Activated T-cell treated with anti-CD3 and anti-CD28 coated beads, Interleukin-2, amount 50 U/mL, for 24 hours (primary cell): ENCODE measurements at places on chromosomes 2 and 18.

- H3K36me3 ChIP-seq, result no peaks in the 10 kb centered on the region
- H3K27me3 ChIP-seq, result no peaks in the 10 kb centered on the region
- no peak overlapping the region for H3K4me3 ChIP-seq
- H3K27ac ChIP-seq, result no peak overlapping the region
Measured at GRCh38 chr2:124264551-124265091, 239.5 kb downstream of the CNTNAP5 start.

- peak overlapping the region; percentile 83 for H3K27ac ChIP-seq
- peaks cover 60% of the 10 kb centered on the region for H3K4me1 ChIP-seq
- H3K36me3 ChIP-seq, result peaks cover 42% of the 10 kb centered on the region
- DNase-seq, result no peak
- peak overlapping the region; percentile 52 for H3K4me3 ChIP-seq
Measured at GRCh38 chr2:85861180-85861579, 27.6 kb downstream of the ST3GAL5 start.

DNA sequence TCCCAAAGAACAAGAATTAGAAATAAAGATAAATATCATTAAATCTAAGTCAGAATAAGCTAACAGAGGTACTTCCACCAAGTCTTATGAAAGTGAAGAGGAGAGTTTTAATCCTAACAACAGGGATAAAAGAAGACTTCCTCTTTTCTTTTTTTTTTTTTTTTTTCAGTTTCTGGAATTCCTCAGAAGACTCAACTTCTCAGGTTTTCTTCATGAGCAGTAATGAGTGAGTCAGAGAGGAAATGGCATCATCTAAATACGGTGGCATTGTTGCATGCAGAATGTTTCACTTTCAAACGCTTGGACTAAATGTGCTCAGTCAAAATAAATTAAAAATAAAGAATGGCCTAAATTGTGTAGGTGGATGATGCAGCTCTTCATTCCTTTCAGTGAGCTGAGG, 45.6 kb upstream of the ARHGAP15 start:
- DNase-seq, result no peak
- H3K4me3 ChIP-seq, result no peak overlapping the region
- no peaks in the 10 kb centered on the region for H3K27me3 ChIP-seq
- peaks cover 33% of the 10 kb centered on the region for H3K4me1 ChIP-seq

DNA sequence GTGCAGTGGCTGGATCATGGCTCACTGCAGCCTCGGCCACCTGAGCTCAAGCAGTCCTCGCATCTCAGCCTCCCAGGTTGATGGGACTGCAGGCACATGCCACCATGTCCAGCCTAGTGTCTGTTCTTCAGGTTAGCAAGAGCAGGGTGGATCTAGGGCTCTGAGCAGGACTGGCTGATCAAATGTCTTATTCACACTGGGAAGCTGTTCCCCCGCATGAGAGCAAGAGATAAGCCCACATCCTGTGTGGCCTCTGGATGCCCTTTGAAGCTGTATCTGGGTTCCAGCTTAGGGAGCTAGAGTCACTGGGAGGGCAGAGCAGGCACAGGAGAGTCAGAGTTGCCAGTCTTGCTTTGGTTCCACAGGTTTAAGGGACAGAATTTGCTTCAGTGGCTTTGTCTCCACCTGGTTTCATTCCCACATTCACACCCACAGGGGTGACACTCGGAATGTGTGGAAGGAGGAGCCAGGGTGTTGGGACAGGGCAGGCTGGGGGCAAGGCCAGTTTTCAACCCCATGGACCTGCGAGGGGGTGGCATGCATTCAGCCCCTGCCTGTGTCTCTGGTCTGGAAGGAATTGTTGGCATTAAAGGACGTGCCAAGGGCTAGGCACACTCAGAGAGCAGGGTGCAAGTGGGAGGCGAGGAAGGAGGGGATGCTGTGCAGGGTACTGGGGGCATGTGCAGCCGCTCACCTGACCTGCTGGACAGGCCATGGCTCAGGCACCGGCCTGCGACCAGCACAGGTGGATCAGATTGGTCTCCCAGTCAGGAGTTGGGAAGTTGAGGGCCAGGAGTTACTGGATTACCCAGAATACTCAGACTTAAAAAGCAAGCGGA, 24.5 kb downstream of the PTPN18 start:
- peaks cover 48% of the 10 kb centered on the region for H3K4me1 ChIP-seq
- peak overlapping the region; percentile 8 for H3K27ac ChIP-seq
- no peak overlapping the region for H3K4me3 ChIP-seq
- no peak for DNase-seq

- no peak for DNase-seq
- H3K4me3 ChIP-seq, result no peak overlapping the region
- no peaks in the 10 kb centered on the region for H3K4me1 ChIP-seq
- H3K36me3 ChIP-seq, result no peaks in the 10 kb centered on the region
- no peaks in the 10 kb centered on the region for H3K27me3 ChIP-seq
Measured at GRCh38 chr2:217650716-217651360, 352.0 kb downstream of the TNS1 start.

GRCh38 chr18:54393648-54394294, 36.1 kb downstream of the C18orf54 start:
- no peak for DNase-seq
- H3K4me1 ChIP-seq, result peaks cover 9% of the 10 kb centered on the region
- peaks cover 13% of the 10 kb centered on the region for H3K27me3 ChIP-seq

GRCh38 chr2:98158305-98158704, 71.3 kb downstream of the VWA3B start:
- H3K36me3 ChIP-seq, result no peaks in the 10 kb centered on the region
- peaks cover 31% of the 10 kb centered on the region for H3K27me3 ChIP-seq
- no peak overlapping the region for H3K27ac ChIP-seq
- no peak overlapping the region for H3K4me3 ChIP-seq
- DNase-seq, result no peak

GRCh38 chr2:18066894-18067293, 188.4 kb downstream of the KCNS3 start:
- H3K4me1 ChIP-seq, result no peaks in the 10 kb centered on the region
- H3K36me3 ChIP-seq, result no peaks in the 10 kb centered on the region
- no peak for DNase-seq
- no peak overlapping the region for H3K27ac ChIP-seq
- H3K27me3 ChIP-seq, result no peaks in the 10 kb centered on the region
- no peak overlapping the region for H3K4me3 ChIP-seq

- no peak for DNase-seq
- no peaks in the 10 kb centered on the region for H3K4me1 ChIP-seq
- H3K4me3 ChIP-seq, result no peak overlapping the region
- H3K36me3 ChIP-seq, result peaks cover 20% of the 10 kb centered on the region
Measured at GRCh38 chr2:10185046-10185445, 62.5 kb downstream of the RRM2 start.

DNA sequence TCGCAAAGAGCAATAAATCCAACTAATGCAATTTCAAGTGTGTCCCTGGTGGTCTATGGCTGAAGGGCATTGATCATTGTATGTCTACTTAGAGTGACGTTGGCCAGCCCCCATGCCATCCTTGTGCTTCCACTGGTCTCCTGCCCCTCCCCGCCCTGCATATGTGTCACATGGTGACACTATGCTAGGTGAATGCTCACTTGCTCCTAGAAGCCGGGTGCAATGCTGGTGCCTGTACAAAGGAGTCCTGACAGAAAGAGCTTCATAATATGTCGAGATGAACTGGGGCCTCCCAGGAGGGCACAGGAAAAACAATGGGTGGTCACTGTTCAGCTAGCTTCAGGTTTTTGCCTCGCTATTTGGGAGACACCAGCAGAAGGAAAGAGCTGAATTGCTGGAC, 5.9 kb upstream of the TRABD2A start:
- DNase-seq, result no peak
- no peak overlapping the region for H3K4me3 ChIP-seq
- peak overlapping the region; percentile 95 for H3K27ac ChIP-seq

DNA sequence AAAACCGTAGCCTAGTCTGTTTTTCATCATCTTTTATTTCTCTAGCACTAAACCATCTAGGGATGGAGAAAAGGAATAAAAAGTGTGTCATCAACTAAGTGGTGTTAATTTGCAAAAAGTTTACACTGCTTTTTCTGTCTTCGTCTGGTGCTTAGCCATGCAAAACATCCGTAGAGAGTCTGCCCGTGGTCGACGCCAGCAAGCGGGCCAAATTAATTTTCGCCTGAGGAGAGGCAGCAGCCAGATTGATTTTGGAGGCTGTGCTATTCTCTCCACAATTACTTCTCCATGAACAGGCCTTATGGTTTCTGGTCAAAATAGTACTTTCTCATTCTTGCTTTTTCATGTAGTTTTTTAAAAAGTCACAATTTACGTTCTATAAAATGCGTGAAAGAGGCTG, 46.3 kb downstream of the TNFRSF11A start:
- peaks cover 14% of the 10 kb centered on the region for H3K4me1 ChIP-seq
- DNase-seq, result no peak
- H3K4me3 ChIP-seq, result no peak overlapping the region
- H3K36me3 ChIP-seq, result no peaks in the 10 kb centered on the region
- H3K27me3 ChIP-seq, result no peaks in the 10 kb centered on the region

- H3K27ac ChIP-seq, result no peak overlapping the region
- no peak overlapping the region for H3K4me3 ChIP-seq
- DNase-seq, result no peak
- H3K36me3 ChIP-seq, result no peaks in the 10 kb centered on the region
Measured at GRCh38 chr2:124664363-124664762, 639.3 kb downstream of the CNTNAP5 start.

DNA sequence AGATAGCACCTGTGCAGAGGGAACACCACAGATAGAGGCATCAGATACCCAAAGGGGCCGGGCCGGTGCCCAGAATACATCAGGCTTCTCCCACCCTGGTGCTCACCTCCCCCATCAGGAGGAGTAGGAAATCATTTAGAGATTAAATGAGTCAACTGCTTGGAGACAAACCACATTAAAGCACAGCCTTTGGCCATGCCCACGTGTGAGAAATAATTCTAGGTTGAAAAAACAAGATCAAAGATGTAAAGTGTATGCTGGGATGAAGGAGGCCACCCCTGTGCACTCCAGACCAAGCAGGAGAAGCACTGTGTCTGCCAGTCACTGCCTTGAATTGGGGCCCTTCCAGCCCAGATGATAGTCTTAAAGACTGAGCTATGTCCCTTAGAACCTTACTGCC, 152.8 kb upstream of the ACAA2 start:
- no peak overlapping the region for H3K27ac ChIP-seq
- no peak for DNase-seq
- H3K36me3 ChIP-seq, result no peaks in the 10 kb centered on the region
- H3K4me3 ChIP-seq, result no peak overlapping the region
- peaks cover 13% of the 10 kb centered on the region for H3K4me1 ChIP-seq

DNA sequence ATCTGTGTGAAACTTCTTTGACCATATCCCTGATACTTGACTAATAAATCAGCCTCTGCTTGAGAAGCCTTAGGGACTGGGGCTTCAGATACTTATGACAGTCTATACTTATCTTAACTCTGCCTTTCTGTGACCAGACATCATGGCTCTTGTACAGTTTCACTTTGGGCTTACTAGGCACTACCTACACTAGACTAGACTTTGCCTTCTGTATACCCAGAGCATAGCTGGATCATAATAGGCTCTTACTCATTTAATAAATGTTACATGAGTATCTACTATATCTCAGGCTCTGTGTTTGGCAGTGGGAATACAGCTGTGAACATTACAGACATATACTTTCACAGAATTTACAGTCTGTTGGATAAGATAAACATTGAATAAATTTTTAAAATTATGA, 9.0 kb downstream of the UGP2 start:
- DNase-seq, result no peak
- H3K4me1 ChIP-seq, result peaks cover 83% of the 10 kb centered on the region
- H3K36me3 ChIP-seq, result peaks cover 25% of the 10 kb centered on the region
- peak overlapping the region; percentile 41 for H3K27ac ChIP-seq
- H3K4me3 ChIP-seq, result no peak overlapping the region

- no peaks in the 10 kb centered on the region for H3K27me3 ChIP-seq
- DNase-seq, result no peak
- no peak overlapping the region for H3K27ac ChIP-seq
- H3K36me3 ChIP-seq, result no peaks in the 10 kb centered on the region
- H3K4me3 ChIP-seq, result no peak overlapping the region
Measured at GRCh38 chr2:228466851-228467250, 285.4 kb upstream of the SPHKAP start.

GRCh38 chr18:32308493-32309120, 118.8 kb downstream of the MEP1B start:
- no peak for DNase-seq
- H3K36me3 ChIP-seq, result no peaks in the 10 kb centered on the region
- H3K4me1 ChIP-seq, result no peaks in the 10 kb centered on the region
- no peak overlapping the region for H3K4me3 ChIP-seq
- H3K27me3 ChIP-seq, result peaks cover 8% of the 10 kb centered on the region

DNA sequence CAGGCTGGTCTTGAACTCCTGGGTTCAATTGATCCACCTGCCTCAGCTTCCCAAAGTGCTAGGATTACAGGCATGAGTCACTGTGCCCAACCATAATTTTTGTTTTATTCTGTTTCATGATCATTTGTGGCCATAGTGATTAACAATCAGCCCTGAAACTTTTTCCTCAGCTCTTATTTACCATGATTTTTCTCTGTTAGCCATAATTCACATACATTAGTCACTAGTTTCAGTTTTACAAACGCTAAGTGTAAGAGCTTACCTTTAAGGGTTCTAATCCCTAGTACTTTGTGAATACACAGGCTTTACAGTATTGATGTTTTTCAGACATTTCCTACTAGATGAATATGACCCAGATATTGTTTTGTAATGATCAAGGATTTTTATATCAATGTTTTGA, 216.1 kb downstream of the DPP4 start:
- DNase-seq, result no peak
- peaks cover 3% of the 10 kb centered on the region for H3K27me3 ChIP-seq
- peaks cover 4% of the 10 kb centered on the region for H3K4me1 ChIP-seq
- no peaks in the 10 kb centered on the region for H3K36me3 ChIP-seq
- peak overlapping the region; percentile 19 for H3K27ac ChIP-seq

- H3K27me3 ChIP-seq, result no peaks in the 10 kb centered on the region
- H3K4me3 ChIP-seq, result no peak overlapping the region
- H3K4me1 ChIP-seq, result peaks cover 27% of the 10 kb centered on the region
- H3K36me3 ChIP-seq, result peaks cover 92% of the 10 kb centered on the region
Measured at GRCh38 chr2:43906448-43907109, 67.8 kb downstream of the ABCG8 start.

DNA sequence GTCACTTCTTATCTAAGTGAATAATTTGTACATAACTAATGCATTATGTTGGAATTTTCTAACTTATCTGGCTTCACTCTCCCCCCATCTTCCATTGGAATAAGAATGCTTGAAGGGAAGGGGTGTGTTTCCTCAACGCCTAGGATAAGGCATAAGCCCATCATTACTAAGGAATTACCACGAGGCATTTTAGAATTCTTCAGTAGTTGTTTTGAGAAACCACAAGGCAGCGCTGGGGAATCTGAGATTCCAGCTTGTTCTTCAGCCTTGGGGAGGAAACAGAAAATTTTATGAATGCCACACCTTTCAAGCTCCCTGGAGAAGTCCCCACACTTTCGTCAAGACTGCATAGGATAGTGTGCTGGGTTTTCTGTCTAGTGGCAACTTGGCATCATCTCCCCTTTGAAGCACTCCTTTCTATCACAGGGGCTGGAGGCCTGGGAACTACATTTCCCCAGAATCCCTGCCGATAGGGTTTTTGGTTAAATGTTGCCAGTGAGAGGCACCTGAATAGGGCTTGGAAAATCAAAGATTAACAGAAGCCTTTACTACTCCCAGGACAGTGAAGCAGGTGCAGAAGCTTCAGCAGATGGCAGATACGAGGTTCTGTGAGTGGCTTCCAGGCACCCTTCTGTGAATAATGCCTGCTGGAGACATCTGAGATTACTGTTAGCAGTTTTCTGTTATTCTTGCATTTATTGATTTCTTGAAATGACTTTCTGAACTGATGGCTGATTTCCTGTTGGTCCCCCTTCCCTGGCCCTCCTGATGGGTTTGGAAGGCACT, 192.7 kb upstream of the REV1 start:
- no peak overlapping the region for H3K27ac ChIP-seq
- H3K36me3 ChIP-seq, result no peaks in the 10 kb centered on the region
- no peak overlapping the region for H3K4me3 ChIP-seq
- no peaks in the 10 kb centered on the region for H3K4me1 ChIP-seq
- no peak for DNase-seq

- no peak for DNase-seq
- H3K4me3 ChIP-seq, result no peak overlapping the region
- H3K27ac ChIP-seq, result no peak overlapping the region
- H3K27me3 ChIP-seq, result peaks cover 3% of the 10 kb centered on the region
- no peaks in the 10 kb centered on the region for H3K36me3 ChIP-seq
Measured at GRCh38 chr18:2304378-2305175, 266.7 kb downstream of the METTL4 start.
